Inflammatory macrophage (primary cell): ENCODE measurements at places on chromosomes 2 and 18.

DNA sequence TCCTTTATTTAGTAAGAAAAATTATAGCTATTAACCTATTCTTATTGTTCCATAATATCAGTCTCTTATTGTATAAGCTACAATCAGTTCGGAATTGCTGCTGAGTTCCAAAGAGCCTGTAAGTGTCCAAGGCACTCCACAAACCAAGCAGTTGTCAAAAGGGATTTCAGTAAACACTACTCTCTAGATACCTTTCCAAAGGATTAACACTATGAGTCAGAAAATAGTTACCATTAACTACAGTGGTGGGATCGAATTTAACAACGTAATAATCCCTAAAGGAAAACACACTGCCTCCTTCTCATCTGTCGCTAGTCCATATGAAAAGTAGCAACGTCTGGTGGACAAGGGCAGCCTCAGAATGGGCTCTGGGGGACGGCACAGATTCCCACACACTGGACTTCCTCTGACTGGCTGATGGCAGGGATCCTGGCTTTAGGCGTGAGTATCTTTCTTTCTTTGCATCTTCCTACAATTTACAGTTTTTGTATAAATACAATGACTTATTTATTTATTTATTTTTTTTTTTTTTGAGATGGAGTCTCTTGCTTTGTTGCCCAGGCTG, 8.8 kb downstream of the TGFBRAP1 start:
- DNase-seq: no peak

GRCh38 chr2:174683392-174683759, 80.9 kb downstream of the CHRNA1 start:
- DNase-seq: peak; percentile 41

- DNase-seq: no peak
Observed at GRCh38 chr2:239361311-239361642, 39.5 kb downstream of the HDAC4 start.

DNA sequence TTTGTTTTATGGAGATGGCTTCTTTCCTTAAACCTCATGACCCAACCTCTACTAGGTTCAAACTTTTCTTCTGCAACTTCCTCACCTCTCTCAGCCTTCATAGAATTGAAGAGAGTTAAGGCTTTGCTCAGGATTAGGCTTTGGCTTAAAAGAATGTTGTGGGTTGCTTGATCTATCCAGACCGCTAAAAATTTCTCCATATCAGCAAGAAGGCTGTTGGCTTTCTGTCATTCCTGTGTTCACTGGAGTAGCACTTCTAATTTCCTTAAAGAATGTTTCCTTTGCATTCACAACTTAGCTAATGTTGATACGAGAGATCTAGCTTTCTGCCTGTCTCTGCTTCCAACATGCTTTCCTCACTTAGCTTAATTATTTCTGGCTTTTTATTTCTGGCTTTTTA, 58.1 kb upstream of the KYNU start:
- no peak for DNase-seq

- DNase-seq: no peak
Observed at GRCh38 chr18:9841752-9842151, 44.0 kb upstream of the TXNDC2 start.

DNA sequence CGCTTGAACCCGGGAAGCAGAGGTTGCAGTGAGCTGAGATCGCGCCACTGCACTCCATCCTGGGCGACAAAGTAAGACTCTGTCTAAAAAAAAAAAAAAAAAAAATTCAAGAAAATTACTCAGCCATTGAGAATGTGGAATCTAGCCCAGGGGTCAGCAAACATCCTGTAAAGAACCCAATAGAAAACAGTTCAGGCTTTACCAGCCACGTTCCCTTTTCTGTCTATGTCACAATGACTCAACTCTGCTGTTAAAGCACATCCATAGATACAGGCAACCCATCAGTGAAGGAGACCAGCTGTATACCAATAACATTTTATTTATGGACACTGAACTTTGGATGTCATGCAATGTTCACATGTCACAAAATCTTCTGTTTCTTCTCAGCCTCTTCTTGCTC, 435.6 kb upstream of the GYPC start:
- no peak for DNase-seq

DNA sequence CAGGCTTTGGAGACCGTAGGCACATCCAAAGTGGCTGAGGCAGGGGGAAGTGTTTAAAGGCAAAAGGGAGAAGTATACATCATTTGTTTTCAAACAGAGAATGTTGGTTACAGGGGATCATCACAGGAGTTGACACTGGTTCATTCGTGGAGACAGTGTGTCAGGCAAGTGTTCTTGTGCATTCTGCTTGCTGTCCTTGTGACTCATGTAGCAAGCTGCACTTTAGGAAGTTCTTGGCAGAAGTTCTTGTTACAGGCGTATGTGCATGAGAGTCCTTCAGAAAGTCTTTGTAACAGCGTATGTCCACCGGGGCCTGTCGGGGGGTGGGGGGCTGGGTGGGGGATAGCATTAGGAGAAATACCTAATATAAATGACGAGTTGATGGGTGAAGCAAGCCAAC, 36.5 kb upstream of the B4GALT6 start:
- DNase-seq: peak; percentile 28

GRCh38 chr2:8870441-8870840, 33.0 kb upstream of the KIDINS220 start:
- DNase-seq: no peak

DNA sequence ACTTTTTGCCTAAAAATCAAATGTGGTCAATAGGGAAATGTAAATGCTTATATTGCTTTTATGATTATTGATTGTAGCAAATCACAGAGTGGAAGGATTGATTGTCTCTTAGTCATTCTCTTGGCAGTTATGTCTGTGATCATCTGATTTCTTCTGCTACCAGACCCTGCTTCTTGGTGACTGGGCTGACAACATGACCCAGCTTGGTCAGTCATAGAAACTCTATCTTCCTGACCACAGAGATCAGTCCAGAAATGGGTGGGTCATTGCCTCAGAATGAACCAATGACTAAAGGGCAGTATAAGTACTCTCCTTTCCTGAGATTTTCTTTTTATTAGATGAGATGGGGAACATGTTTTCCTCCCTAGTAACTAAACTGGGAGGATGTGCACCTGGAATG, 87.6 kb downstream of the MAIP1 start:
- no peak for DNase-seq

- no peak for DNase-seq
Observed at GRCh38 chr2:141348481-141348880, 782.3 kb downstream of the LRP1B start.

DNA sequence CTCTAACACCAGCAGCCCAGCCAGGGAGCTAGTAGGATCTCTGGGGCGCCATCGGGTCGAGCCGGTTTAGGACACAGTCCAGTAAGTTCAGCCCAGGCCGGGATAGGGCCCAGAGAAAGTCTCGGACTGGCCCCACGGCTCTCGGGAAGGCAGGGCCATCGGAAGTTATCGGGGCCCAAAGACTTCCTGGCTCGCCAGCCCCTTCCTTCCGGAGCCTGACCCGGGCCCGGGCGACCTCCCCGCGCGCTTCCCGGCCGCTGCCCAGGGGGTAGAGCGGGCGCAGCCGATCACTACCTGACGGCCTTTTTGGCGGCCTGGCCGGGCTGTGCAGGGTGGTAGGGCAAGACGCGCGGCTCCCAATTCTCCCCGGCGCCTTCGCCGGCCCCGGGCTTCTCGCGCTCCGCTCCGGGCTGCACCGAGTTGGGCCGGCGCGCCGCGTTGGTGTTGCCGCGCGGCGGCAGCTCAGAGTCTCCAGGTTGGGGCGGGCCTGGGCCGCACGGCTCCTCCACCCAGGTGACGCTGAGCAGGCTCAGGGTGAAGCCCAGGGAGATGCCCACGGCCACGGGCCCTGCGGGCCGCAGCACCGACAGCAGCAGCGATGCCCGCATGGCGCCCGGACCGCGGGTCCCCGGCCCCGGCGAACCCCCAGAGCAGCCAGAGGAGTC, 546 bp downstream of the CHPF start:
- no peak for DNase-seq

DNA sequence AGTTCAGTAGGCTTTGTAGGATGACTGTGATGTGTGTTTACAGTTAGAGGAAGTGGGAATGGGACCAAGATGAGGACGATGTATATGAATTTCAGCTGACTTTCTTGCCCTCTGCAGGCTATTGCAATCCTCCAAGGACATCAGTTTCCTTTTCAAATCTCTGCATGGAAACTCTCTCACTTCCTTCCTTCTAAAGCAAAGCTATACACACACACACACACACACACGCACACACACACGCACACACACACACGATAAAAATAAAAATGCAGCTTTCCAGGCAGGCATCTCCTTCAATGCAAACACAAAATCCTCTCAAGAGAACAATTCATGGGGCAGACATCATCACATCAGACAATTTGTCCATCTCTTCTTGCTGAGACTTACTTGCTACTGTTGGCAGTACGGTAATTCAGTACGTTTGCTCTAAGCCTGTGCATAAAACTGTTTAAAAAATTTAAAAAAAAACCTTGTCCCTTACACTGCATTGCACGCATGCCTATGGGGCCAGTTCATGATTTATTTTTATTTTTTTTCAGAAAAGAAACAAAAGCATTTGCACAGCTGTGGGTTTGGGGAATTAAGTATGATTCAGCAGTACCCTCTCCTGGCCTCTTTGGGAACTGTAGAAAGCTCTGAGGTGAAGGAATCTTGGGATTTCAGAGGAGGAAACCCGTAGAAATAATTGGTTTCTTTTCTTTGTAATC, 27.1 kb upstream of the ICOS start:
- DNase-seq: peak; percentile 81

GRCh38 chr2:230575642-230576324, 136.9 kb upstream of the CAB39 start:
- no peak for DNase-seq

GRCh38 chr2:65465124-65465523, 32.7 kb upstream of the SPRED2 start:
- DNase-seq: no peak

DNA sequence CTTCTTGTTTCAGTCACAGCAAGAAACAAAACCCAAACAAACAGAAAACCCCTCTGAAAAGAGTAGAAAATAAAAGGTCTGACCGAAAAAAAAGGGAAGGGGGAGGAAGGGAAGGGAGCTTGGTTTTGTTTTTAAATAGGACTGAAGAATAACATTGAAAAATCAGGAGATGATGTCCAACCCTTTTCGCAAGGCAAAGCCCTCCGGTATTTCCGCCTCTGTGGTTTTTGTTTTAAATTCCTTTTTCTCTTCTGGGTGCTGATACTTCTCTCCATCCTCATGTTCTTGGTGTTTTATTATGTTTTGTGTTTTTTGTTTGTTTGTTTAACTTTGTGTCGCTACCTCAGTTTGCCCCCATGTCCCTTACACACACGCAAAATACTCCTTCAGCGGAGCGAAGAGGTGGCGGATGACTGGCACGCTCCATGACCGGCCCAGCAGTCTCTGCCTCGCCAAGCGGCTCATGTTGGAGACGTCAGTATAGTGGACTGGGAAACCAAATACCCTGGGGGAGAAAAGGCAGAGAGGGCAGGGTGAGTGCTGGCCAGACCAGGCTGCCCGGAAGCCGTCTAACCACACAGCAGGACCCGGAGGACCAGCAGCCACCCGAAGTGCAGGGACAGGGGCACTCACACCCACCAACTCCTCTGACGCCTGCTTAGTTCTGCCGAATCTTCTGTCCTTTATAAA, 65.7 kb upstream of the POMC start:
- no peak for DNase-seq

DNA sequence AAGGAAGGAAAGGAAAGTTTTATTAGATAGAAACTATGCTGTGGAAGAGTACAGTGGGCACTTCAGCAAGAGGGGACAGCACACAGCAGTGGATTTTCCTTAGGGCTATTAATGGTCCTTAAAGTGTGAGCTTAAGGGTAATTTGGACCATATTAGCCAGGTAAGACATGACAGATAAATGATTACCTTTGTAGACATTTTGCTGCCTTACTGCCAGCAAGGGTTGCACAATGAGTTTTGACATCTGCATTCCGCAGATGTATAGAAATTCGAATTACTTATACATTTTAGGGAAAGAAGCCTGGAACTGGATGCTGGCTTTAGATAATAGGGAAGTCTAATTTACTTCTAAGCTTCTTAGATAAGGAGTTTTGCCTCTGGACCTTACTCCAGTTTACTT, 14.0 kb upstream of the UBE2F start:
- no peak for DNase-seq

GRCh38 chr2:2960441-2961133, 417.0 kb downstream of the EIPR1 start:
- no peak for DNase-seq

- peak; percentile 77 for DNase-seq
Observed at GRCh38 chr18:48459016-48459415, 49.8 kb upstream of the ZBTB7C start.

DNA sequence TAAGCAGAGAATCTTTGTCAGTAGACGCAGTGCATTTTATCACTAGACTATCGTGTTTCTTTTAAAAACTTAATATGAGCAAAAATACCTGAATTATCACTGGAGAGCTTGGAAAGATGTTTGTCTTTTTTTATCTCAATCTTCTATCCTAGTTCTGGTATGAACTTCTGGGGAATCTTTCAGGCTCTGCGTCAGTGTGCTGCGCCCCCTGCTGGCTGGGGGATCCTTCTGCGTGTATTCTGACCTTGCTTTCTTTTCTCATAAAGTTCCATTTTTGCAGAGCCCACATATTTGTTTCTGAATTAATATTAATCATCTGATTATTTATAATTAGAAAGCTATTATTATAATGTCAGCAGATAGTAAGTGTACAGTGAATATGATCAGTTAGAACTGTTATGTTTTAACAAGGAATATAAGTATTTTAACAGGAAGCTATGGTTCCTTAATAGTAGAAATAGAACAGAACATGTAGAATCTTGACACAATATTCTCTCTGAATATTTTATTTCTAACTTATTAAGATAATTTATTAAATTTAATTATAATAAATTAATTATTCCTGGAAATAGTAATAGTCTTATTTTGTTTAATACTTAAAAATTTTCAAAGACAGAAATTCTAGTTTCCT, 945.0 kb upstream of the CRIM1 start:
- peak; percentile 29 for DNase-seq

- DNase-seq: no peak
Observed at GRCh38 chr2:120590841-120591240, 144.8 kb upstream of the GLI2 start.

DNA sequence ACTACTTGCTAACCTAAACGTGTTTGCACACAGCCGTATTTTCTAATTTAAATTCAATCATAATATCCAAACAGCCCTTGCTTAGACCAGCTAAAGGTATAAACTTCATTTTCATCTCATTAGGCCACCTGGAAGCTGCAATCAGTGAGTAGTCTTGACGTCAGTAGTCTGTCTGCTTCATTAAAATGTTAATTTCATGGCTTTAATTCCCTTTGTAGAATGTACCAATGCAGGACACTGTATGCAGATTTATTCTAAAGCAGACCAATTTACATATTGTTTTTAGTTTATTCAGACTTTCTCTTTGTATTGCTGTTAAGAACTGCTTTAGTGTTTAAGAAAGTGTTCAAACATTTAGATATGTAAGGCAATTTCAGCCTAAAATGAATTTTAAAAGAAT, 158.2 kb downstream of the LCLAT1 start:
- no peak for DNase-seq

GRCh38 chr18:45728336-45729010, 4.5 kb downstream of the SLC14A1 start:
- no peak for DNase-seq

- DNase-seq: no peak
Observed at GRCh38 chr2:164515030-164515429, 106.3 kb downstream of the GRB14 start.

- DNase-seq: no peak
Observed at GRCh38 chr2:75326645-75327044, 127.3 kb upstream of the TACR1 start.
